ENCODE measurements at places on chromosomes 11 and 22.

DNA sequence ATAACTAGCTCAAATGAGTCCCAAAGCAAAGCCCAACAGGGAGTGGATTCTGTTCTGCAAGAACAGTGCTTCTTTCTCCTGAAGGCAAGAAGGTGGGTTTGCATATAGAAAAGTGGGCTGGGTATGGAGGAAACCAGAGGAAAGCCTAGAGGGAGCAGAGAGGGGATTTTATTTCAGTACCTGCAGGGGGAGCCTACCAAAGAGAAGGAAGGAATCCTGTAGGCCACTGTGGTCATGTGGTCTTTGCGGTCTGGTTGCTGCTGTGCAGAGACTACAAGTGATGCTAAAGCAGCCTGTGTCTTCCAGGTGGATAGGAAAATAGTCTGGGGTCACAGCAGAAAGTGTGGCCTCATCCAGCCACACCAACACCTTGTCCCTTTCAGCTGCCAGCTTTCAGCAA, 33.2 kb upstream of the ZBTB16 start:
- no peak for DNase-seq

GRCh38 chr11:18468059-18468458, 12.4 kb downstream of the LDHAL6A start:
- no peak for DNase-seq

DNA sequence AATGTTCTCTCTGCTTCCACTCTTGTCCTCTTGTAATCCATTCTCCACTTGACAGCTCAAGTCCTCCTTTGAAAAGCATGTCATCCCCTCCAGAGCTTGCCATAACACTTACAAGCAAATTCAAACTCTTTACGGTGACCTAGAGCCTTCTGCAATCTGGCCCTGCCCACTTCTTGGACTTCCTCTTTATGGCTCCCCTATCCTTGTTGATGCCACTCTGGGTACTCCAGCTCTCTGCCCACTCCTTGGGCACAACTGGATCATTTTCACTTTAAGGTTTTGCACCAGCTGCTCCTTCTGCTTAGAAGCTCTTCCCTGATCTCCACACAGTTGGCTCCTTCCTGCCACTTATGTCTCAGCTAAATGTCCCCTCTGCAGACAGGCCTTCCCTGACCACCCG, 217.9 kb downstream of the DSCAML1 start:
- DNase-seq, result no peak

DNA sequence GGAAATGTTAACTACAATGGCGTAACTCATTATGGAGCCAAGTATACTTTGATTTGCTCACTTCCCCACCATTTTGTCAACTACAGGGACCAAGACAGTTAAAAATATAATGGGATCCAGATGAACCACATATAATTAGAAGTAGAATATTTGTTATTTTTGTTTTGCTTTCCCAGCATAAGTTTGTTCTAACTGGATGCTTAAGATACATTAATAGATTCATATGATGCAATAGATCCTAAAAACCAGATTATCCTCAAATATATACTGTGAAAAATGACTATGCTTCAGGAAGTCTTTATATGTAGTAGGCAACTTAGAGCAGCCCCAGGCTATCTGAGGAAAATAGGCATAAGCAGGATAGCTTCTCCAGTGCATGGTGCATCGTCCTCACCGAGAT, 38.3 kb downstream of the SESN3 start:
- no peak for DNase-seq

DNA sequence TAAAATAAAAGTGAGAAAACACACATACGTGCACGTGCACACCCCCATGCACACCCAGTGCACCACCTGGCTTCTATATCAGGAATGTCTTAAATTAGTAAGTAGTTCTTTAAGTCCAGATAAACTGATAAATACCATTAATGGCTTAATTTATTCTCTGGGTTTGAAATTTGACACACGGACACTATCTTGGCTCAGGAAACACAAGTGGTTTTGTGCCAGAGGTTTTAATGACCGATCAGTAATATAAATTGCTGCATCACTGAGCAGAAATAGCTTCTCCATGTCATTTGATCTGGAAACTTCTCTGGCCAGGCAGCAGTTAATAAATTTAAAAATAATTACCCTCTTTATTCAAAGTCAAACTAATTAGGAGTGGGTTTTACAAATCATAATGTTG, 101.5 kb upstream of the NNMT start:
- no peak for DNase-seq

DNA sequence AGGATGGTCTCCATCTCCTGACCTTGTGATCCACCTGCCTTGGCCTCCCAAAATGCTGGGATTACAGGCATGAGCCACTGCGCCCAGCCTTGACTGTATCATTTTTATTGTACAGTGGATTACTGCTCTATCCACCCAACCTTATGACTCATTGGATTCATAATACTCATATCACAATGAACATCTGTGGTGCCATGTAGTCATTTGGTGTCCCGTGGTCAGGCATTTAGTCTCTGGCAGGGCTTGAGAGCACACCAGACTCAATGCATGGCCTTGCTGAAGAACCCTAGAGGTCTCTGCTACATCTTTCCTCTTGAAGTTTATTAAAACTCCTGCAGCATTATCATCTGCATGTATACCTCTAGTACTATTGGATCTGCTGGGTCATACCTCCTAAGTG, 98.0 kb upstream of the LDLRAD3 start:
- peak; percentile 19 for DNase-seq

GRCh38 chr11:6571434-6572008, 31.9 kb downstream of the RRP8 start:
- DNase-seq, result no peak

DNA sequence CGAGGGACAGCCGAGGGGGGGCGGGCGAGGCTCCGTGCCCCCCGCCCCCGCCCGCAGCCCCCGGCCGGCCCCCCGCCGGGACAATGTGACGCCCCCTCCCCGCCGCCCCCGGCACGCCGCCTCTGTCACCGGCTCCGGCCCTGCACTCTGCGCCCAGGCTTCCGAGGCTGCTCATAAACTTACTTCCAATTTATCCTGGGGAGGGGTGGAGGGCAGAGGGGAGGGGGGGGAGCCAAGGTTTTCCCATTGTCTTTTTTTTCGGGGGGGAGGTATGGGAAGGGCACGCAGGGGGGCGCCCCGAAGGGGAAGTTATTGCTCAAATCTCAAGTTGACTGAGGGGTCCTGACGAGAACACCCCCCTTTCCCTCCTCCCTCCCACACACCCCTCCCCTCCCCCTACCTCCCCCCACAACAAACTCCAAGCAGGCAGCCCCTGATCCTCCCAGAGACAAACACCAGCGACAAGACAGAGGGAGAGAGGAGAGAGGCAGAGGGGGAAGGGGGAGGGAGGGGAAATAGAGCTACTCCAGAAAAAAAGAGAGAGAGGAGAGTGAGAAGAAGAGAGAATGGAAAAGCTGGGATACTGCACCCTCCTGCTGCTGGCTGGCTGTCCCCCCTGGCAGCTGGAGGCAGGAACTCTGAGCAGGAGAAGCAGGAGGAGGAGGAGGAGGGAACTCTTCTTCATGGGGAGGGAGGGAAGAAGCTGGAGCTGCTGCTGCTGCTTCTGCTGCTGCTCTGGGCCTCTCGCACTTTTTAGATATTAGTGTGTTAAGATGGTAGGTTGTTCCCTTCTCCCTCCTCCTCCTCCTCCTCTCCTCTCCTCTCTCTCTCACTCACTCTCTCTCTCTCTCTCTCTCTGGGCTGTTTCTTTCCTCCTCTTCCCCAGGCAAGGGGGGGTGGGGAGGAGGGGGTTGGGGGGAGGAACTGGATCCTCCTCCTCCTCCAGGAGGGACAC, 631 bp downstream of the PHF21A start:
- DNase-seq, result peak; percentile 47

DNA sequence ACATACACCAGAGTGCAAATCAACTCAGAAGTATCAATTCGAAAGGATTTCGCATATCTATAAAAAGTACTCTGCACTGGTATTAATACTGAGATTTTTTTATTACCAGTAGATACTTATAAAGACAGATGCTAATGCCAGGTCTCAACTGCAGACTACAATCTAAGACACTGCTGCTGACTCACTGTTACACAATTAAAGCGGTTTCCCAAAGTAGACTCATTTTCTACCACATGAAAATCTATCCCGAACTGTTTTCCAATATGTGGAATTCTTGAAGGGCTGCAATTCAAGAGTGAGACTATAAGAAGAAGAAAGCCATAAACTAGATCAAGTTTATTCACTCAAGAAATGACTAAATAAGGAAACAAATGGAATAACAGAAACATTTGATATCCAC, 57.2 kb upstream of the ARHGAP32 start:
- peak; percentile 9 for DNase-seq

GRCh38 chr11:95072948-95073347, 6.2 kb downstream of the SRSF8 start:
- no peak for DNase-seq

DNA sequence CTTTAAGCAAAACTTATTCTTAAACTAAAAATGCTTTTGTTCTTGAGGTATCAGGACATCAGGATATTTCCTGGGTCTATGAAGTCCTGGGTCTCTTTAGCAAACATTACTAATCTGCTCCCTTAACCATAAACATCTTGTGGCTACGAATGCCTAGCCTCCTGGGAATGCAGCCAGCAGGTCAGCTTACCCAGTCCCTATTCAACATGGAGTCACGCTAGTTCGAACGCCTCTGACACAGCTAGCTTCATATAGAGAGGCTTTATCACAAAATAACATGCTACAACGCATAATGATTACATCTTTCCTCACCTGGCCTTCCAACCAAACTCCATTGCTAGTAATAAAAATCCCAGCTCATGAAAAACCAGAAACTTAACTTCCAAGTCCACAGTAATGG, 17.5 kb upstream of the FIBIN start:
- DNase-seq, result no peak

- no peak for DNase-seq
Observed at GRCh38 chr11:119148720-119149017, 183 bp upstream of the ABCG4 start.

DNA sequence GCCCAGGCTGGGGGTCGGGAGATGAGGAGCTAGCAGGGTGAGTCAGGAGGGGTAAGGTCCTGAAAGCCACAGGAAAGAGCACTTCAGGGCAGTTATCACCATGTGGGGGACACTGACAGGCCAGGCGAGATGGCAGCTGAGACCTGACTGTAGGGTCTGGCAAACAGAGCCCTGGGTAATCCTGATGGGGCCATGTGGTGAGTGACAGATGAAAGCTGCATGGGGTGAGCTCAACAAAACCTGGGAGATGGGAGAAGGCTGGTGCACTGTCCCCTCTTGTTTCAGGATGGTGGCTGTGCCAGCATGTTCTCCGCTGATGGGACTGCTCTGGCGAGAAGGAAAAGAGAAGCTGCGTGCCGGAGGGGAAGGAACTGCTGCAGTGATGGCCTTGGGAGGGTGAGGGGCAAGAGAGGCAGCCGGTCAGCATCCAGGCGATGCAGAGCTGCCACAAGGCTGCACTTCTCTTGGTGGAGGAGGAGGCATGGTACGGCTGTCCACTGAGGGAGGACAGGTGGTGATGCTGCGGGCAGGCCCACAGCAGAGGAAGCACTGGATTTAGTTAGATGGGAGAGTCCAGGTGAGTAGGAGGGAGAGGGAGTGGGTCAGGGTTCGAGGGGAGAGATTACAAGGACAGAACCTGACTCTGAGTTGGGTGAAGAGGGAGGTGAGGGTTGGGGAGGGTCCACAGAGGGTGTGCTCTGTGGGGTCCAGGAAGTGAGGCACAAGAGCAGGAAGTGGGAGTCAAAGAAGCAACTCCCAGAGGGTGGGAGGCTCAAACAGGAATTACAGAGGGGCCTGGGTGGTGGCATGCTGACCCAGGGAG, 3.8 kb downstream of the TOP3B start:
- DNase-seq, result no peak

GRCh38 chr11:57972013-57972367, 51.7 kb upstream of the OR9Q1 start:
- DNase-seq, result no peak

GRCh38 chr11:17267576-17267975, 9.0 kb upstream of the NUCB2 start:
- peak; percentile 82 for DNase-seq

- no peak for DNase-seq
Observed at GRCh38 chr11:65646288-65646957, 8.5 kb downstream of the SIPA1 start.

- DNase-seq, result no peak
Observed at GRCh38 chr11:11946878-11947277, 61.5 kb downstream of the DKK3 start.

GRCh38 chr11:38814670-38815069, 2216.6 kb upstream of the RAG2 start:
- no peak for DNase-seq

DNA sequence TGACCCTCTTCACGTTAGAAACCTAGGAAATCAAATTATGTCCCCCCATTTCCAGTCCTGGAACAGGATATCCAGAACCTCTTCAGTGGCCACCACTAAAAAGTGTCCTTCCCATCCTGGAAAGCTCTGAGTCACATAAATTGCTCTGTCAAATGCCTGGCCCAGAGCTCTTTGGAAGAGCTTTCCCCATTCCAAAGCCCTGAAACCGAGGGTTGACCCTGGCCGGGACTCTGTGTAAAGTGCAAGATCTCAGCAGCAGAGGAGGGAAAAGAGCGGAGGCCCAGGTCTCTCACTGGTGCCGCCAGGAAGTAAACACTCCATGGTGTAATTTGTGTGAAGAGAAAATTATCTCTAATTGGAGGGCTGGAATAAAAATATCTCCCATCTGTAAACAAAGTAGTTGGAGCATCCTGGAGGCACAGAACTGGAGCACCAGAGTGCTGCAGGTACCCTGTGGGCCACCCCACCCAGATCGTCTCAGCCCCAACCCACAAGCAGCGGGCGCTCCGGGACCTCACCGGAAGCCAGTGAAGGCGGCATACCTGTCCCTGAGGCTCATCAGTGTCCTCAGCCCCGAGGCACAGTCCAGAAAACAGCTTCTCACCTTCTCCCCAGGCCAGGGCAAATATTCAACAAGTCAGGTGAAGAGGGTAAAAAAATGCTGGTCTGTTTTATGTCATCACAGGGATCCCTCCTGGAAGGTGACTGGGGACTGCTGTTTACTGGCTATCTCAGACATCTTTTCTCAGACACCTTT, 4.7 kb upstream of the JAM3 start:
- DNase-seq, result no peak

DNA sequence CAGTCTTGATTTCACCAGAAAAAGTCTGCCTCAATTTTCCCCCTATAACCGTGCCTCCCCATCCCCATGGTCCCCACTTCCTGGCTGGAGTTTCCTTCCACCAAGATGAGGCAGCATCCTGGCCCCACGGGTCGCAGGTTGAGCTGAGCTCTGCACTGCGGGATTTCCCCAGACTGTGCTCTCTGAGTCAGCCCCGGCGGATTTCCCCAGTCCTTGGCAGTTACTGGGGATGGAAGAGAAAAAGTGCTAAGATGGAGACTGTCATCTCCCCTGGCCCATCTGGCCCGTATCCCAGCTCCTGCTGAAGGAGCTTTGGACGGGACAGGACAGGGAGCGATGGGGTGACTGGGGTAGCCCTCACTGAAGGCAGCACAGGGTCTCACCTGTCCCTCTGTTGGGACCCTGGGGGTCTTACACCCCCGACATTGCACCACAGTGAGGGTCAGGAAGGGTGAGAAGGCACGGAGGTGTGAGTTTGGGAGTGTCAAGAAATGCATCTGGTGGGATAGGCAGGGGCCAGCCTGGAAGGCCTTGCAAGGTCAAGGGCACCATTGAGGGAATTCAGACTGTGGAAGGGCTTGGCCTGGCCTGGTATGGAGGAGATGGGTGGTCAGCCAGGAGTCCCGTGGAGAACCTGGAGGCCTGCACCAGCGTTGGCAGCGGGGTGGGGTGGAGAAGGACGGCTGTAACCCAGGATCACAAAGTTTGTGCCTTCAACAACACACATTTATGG, 36.5 kb downstream of the NADSYN1 start:
- peak; percentile 66 for DNase-seq

Data from kidney capillary endothelial cell (primary cell).